DMS153 (cell line): ENCODE measurements at places on chromosomes 1 and 21.

GRCh38 chr1:78716186-78716585 is 66.6 kb downstream of the IFI44 start:
- DNase-seq: no peak

DNA sequence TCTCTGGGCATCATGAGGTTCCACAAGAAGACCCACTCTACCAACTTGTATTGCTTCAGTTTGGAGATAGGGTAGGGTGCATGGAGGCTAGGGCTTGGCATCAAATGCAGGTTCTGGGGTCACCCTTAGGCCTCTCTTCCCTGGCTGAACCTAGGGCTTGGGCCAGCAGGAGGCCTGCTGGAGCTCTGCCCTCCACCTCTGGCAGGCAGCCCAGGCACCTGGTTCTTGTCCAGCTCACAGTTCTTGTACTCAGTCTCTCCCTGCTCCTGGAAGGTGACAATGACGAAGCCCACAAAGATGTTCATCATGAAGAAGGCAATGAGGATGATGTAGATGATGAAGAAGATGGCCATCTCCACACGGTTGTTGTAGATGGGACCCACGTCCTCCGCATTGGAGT is 37.5 kb upstream of the KIF21B start:
- DNase-seq: no peak

DNA sequence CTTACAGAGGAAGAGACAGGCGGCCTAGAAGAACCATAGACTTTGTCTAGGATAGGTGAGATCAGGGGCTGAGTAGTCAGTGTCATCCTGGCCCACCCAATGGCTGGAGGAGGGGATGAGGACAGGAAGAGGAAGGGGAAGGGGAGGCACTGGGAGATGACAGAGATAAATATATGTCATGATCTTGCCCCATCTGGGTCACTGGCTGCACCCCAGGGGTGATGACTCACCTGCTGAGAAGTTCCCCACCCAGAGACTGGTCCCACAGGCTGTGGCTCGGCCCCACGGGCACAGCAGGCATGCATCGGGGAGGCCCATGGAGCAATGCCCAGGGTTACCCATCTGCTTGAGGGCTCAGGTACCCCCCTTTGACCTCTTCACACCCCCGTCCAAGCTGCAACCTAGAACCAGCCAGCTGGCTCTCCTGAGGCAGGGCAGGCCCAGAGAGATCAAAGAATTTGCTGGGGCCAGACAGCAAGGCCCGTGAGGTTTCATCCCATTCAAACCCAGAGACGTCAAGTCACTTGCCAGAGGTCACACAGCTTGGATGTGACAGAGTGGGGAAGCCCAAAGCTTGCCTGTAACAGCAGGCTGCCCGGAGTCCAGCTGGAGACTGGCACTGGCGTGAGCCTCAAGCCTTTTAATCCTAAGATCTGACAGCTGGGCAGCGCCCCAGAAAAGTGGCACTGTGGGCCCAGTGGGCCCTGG is 34.7 kb upstream of the CASZ1 start:
- no peak for DNase-seq

DNA sequence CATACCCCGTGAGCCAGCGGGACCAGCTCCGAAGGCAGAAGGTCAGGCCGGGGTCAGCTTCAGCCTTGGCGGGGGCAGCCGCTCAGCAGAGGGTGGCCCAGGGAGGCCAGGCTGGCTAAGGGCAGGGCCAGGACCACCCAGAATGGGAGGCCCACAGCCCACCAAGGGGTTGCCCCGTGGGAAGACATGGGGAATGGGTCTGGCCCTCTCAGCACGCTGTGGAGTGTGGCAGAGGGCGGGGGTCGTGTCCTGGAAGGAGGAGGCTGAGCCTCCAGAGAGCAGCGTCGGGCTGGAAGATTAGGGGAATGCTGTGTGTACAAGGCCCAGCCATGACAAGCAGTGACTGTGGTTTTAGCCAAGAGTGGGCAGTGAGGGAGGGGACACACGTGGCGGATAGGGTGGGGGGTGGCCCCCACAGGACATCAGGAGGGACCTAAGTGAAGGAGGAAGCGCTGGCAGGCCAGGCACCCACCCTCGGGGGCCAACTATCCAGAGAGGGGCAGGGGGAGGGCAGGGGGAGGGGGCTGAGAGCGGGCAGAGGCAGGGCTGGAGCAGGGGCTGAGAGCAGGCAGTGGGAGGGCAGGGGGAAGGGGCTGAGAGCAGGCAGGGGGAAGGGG is 43.9 kb upstream of the POFUT2 start:
- no peak for DNase-seq

- DNase-seq: no peak
Observed at GRCh38 chr1:76082062-76082461, 7.5 kb downstream of the ST6GALNAC3 start.

- no peak for DNase-seq
Observed at GRCh38 chr1:84360316-84360715, 38.0 kb upstream of the DNASE2B start.
